ENCODE measurements at places on chromosomes 3 and 15. TPM values are rescaled to one million over a fixed set of nuclear protein-coding genes. Genes with fewer than 3 reads are reported as not detected.

DNA sequence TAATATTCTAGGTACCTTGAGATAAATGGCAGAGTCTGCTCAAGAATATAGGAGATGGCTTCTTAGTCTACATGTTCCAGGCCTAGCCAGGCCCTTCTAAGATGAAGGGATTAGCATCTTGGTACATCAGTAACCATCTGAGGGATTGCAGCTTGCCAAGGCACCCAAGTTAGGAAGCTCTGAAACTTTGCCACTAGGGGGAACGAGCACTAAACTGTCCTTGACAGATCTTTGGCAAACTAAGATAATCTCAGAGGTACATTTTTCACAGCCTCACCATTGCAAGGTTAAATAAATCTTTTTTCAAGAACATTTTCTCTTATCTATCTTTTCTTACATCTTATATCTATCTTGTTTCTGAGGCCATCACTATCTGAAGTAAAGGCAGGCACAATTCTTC is 351.2 kb downstream of the RAP2B start:
- peak; percentile 7 for DNase-seq

- no peak for DNase-seq
Measured at GRCh38 chr3:24154013-24154695, 209.1 kb downstream of the NR1D2 start.

DNA sequence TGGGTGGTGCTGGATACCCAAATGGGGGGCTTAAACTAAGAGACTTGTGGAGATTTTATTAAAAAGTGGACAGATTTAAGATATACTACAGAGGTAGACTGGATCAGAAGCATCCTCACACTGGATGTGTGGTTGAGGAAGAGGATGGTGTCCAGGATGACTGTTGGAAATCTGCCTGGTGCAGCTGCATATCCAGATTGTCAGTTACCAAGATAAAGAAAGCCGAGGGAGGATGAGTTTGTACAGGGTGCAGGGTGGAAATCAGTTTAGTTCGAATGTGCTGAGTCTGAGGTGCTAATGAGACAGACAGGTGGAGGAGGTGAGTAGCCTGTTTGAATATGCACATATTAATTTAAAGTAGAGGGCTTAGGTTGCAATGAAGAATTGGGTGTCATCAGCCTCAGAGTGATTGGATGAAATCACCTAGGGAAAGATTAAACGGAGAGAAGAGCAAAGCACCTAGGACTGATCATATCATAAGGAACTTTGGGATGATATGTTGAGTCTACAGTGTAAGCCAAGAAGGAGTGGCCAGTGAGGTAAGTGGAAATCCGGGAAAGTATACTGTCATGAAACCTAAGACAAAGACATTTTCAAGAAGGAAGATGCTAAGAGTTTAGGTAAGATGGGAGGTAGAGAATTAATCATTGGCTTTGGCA is 74.1 kb upstream of the GOLGA8B start:
- DNase-seq, result no peak

DNA sequence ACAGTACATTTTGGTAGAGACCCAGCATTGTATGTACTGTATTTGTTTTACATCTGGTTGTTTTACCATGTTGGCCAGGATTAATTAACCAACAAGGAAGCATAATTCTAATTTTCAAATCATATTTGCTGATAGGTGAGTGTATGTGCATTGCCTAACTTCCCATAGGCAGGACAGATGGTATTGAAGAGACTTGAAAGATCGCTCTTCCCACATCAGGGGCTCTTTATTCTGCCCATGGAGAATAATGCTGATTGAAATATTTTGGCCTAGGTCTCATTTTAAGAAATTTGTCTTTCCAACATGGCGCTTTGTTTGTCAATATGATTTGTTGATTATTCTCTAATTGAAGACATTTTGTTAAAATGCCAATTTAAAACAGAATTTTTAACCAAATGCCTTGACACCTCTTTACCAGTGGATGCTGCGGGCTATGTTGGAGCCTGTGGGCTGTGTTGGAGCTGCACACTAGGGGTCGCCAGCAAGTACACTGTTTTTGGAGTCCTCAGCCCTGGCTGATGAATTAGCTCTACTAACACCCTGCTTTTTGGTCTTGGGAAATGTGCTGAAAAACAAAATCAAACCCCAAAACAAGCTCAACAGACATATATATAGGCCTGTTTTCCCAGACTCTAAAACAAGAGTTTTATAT is 5.3 kb downstream of the P2RY12 start:
- no peak for DNase-seq

GRCh38 chr15:82595766-82596165 is 51.4 kb downstream of the CPEB1 start:
- no peak for DNase-seq

- DNase-seq, result no peak
Measured at GRCh38 chr3:177528306-177529070, 331.2 kb upstream of the TBL1XR1 start.

- no peak for DNase-seq
Measured at GRCh38 chr3:9715136-9715535, 11.5 kb downstream of the CPNE9 start.

DNA sequence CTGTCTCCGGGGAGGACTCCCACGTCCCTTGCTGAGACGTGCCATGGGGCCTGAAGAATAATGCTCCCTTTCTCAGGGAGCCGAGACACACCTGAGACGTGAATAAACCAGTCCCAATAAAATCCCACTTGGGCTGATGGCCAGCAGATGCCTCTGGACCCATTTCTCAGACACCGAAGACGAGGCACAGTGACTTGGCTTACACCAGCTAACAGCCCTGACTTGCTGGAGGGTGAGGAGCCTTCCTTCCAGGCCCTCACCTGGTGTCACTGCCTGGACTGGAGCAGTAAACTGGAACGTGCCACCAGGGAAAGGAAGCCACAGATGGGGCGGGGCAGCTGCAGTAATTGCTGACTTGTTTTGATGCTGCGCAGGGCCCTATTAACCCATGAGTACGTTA is 189.7 kb downstream of the PDZRN3 start:
- DNase-seq, result no peak

- no peak for DNase-seq
Measured at GRCh38 chr3:114721209-114721608, 425.9 kb downstream of the ZBTB20 start.

- no peak for DNase-seq
Measured at GRCh38 chr3:39180183-39180545, 12.2 kb downstream of the XIRP1 start.

DNA sequence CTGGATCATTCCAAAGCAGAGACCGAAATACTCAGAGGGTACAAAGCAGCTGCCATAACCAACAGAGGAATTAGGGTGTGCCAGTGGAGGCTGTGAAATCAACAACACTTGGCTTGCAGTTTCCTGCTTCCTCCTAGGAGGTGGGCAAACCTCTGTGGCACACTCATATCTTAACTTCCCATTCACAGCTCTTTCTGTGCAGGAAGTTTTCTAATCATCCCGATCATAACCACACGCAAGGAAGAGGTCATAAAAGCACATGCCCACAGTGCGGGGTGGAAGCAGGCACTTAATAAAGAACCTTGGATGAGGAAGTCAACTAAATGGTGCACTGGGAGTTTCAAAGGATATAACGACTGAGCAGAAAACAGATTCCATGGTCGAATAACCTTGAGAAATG is 5.1 kb downstream of the SCAMP2 start:
- no peak for DNase-seq

DNA sequence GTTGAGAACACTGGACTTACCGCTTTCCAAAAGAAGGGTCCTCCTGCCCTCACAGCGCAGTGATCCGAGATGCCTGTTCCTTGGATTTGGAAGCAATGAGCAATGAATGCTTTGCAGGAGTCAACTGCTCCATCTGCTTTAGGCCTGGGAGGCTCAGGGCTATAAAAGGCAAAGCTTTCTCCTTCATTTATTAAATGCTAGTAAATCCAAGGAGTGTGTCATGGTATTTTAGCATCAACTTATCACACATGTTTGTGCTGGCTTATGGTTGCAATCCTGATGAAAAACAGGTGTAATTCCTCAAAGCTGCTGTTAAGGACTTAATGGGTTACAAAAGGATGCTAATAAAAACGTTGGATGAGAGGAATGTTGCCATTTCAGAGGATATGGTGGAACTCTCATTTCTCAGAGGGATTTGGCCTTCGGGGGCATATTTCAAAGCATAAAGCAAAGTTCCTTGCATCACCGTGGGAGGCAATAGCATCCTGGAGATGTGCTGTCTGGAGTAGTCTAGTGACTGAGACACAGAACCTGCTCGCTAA is 158.5 kb upstream of the TPM1 start:
- DNase-seq, result peak; percentile 81

- no peak for DNase-seq
Measured at GRCh38 chr15:100461049-100461448, 67.7 kb downstream of the CERS3 start.

The MAP3K13 gene
- 13.0 TPM for total RNA-seq

The EPB42 gene
- total RNA-seq, result not detected

The PXYLP1 gene
- 9.1 TPM for total RNA-seq

The PPM1L gene
- total RNA-seq, result 1.4 TPM

The PTPRG gene
- 27.6 TPM for total RNA-seq

The HSPBAP1 gene
- total RNA-seq, result 9.6 TPM

The DLL4 gene
- total RNA-seq, result 0.09 TPM

The NR2E3 gene
- total RNA-seq, result 0.63 TPM
